ENCODE measurements at places on chromosomes 6 and 20. TPM values are rescaled to one million over a fixed set of nuclear protein-coding genes. Genes with fewer than 3 reads are reported as not detected.

DNA sequence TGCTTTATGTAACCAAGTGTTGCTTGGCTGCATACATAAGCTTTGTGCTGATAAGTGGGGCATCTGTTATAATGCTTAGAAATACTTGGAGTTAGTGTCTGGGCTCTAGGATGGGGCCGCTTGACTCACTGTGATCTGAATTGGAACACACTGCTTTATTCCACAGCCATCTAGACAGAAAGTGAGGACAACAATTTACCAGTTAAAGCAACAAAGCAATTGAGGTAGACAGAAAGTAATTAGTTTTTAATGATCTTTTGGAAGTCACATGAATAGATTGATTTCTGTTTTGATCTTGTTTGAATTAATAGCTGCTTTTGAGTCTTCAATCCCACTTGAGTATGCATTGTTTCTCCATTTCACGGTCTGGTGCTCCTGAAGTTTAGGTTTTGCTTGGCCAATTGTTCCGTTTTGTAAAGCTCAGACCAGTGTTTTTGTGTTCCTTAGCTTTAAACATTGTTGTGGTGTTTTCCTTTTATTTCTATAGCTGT lies 157.5 kb downstream of the TRMT11 start:
- no peak for DNase-seq
- H3K36me3 ChIP-seq, result no peaks in the 10 kb centered on the region
- H3K27me3 ChIP-seq, result no peaks in the 10 kb centered on the region
- no peaks in the 10 kb centered on the region for H3K4me1 ChIP-seq
- H3K27ac ChIP-seq, result no peak overlapping the region
- no peak overlapping the region for H3K4me3 ChIP-seq

DNA sequence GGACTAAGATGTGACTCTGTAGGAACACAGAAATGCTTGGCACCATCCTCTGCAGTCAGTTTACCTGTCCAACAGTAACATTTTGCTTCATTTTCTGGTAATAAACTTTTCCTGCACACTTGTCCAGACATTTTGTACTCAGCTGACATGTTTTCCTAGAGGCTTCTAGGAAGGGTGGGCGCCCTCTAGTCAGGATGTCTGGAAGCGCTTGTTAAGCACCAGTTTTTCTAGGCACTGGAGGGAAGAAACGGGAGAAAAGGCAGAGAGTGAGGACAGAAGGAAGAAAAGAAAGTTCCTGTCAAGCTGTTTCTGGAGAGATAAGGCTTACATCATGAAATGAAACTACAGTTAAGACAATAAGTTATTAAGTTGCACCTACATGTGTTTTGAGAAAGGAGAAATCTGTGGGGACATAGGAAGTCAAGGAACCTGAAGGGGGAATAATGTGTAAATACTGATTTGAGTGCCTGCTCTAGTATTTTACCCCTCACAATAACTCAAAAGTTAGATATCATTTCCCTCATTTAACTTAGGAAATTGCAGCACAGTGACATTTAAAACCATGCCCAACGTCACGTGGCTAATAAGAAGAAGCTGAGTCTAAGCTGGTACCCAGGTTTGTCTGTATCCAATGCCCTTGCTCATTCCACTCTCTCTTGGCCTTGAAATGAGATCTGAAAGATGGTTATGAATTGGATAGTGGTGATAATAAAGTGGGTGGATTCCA lies 42.7 kb upstream of the TNFRSF21 start:
- no peaks in the 10 kb centered on the region for H3K27me3 ChIP-seq
- H3K4me3 ChIP-seq, result no peak overlapping the region
- no peak for DNase-seq
- no peaks in the 10 kb centered on the region for H3K4me1 ChIP-seq

DNA sequence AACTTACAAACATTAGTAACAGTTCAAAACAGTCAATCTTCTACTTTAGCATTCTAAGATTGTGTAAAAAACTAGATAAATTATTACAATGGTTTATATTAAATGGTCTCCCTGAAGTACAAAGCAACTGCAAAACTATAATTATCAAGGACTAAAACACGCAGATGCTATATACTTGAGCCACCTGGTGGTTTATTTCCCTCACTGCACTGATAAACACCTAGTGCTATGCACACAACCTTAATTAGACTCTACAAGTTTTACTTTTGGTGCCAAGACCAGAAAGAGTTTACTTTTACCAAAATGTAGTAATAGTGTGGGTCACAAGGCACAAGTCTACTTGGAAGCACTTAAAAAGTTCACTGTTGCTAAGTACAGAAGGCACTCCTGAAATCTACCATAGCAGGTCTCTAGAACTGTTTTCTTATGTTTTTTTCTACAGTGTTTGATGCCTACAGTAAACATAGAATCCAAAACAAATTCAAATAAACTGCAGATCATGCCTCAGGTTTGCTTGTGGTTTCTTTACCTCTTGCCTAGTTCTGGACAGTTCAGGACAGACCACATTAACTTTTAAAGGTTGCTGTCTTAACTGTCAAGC lies 49.2 kb downstream of the GMDS start:
- no peaks in the 10 kb centered on the region for H3K36me3 ChIP-seq
- no peaks in the 10 kb centered on the region for H3K27me3 ChIP-seq
- H3K4me1 ChIP-seq, result peaks cover 3% of the 10 kb centered on the region
- no peak overlapping the region for H3K27ac ChIP-seq
- peak; percentile 48 for DNase-seq

DNA sequence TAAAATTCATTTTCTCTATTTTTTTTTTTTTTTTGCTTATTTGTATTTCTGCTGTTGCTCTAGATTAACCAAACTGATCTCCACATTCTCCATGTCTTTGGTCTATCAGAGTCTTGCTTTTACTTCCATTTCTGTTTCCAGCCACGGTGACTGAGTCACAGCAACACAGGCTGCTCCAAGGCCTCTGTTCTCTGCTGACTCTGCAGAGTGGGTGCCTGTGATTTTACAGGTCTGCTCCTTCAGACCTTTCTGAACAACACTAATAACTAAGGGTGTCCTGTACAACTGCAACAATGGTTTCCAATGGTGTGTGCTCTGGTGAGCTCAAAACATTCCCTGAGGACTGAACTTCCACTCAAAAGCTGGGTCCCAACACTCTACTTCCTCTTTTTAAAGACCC lies 102.3 kb upstream of the BMP2 start:
- no peaks in the 10 kb centered on the region for H3K4me1 ChIP-seq
- no peak overlapping the region for H3K4me3 ChIP-seq

- no peak for DNase-seq
- H3K27me3 ChIP-seq, result no peaks in the 10 kb centered on the region
- no peaks in the 10 kb centered on the region for H3K36me3 ChIP-seq
- H3K4me1 ChIP-seq, result no peaks in the 10 kb centered on the region
These were observed 798.5 kb upstream of the EPHA7 start for GRCh38 chr6:94217836-94218235.

DNA sequence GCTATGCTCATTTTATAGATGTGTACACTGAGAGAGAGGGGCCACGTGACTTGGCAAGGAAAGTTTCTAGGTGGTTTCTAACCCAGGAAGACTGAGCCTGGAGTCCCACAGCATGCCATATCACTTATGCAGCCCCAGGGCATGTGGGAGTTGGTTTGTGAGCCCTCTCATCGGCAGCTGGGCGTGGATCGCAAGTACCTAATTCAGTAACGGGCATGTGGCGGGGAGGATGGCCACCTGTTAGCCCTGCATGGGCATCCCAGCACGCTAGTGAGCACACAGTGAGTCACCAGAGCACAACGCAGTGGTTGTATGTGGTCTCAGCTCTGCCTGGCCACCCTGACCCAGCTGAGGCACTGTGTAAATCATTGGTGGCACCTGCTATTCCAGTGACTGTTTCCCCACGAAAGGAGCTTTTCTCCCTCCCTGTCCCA lies 88.3 kb downstream of the NINL start:
- no peak overlapping the region for H3K4me3 ChIP-seq
- no peaks in the 10 kb centered on the region for H3K36me3 ChIP-seq
- no peak overlapping the region for H3K27ac ChIP-seq
- no peaks in the 10 kb centered on the region for H3K27me3 ChIP-seq
- peaks cover 7% of the 10 kb centered on the region for H3K4me1 ChIP-seq

- H3K4me3 ChIP-seq, result no peak overlapping the region
- peaks cover 6% of the 10 kb centered on the region for H3K4me1 ChIP-seq
- peak; percentile 46 for DNase-seq
- H3K36me3 ChIP-seq, result peaks cover 33% of the 10 kb centered on the region
- H3K27ac ChIP-seq, result no peak overlapping the region
These were observed 23.1 kb upstream of the MROH8 start for GRCh38 chr20:37202267-37202943.

GRCh38 chr6:89260310-89260709 lies 43.2 kb upstream of the GABRR1 start:
- no peak overlapping the region for H3K4me3 ChIP-seq
- no peaks in the 10 kb centered on the region for H3K4me1 ChIP-seq
- peaks cover 2% of the 10 kb centered on the region for H3K27me3 ChIP-seq
- no peaks in the 10 kb centered on the region for H3K36me3 ChIP-seq
- no peak overlapping the region for H3K27ac ChIP-seq
- no peak for DNase-seq

DNA sequence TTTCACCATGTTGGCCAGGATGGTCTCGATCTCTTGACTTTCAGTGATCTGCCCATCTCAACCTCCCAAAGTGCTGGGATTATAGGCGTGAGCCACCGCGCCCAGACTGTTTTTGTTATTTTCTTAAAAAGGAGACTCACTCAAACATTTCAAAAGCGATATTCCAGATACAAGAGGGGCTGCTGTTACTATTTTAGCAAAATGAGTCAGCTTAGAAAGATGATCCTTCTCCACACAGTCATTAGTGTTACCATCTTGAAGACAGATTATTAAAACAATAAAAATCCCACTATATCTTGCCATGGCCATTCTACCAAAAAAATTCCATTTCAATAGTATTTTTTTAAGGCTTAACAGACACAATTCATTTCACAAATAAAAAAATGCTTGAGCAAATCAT lies 102.8 kb downstream of the PREP start:
- no peak overlapping the region for H3K4me3 ChIP-seq
- DNase-seq, result no peak
- H3K4me1 ChIP-seq, result no peaks in the 10 kb centered on the region

DNA sequence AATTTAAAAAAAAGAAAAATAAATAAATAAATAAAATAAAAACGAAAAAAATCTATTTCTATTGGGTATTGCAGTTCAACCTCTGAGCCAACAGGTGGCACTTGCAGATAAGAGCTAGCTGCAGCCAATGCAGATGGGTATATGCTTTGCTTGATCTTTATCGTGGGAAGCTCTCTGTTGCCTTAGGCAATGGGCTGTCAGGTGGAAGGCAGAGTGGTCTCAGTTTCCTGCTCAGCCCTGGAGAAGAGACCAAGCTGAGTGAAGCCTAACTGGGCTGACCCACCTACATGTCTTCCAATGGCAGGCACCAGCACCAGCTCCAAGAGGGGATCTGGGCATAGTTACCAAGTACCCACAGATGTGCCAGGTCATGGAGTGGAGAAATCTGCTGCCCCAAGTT lies 95.0 kb downstream of the AK9 start:
- H3K27me3 ChIP-seq, result no peaks in the 10 kb centered on the region
- no peaks in the 10 kb centered on the region for H3K4me1 ChIP-seq
- H3K36me3 ChIP-seq, result no peaks in the 10 kb centered on the region
- DNase-seq, result no peak
- no peak overlapping the region for H3K27ac ChIP-seq
- no peak overlapping the region for H3K4me3 ChIP-seq

ULBP2 gene
- 0.69 TPM for total RNA-seq

PHACTR1 gene
- total RNA-seq, result 0.05 TPM

KAT14 gene
- total RNA-seq, result 12.7 TPM

EYA4 gene
- not detected for total RNA-seq

SPATA25 gene
- total RNA-seq, result 1.8 TPM

NKX2-4 gene
- not detected for total RNA-seq

KLC4 gene
- 22.6 TPM for total RNA-seq
